Suprapubic skin (tissue), 4 donors: ENCODE measurements at places on chromosomes 7 and 10.

GRCh38 chr10:34313353-34313752 is 501.7 kb downstream of the PARD3 start:
- DNase-seq = no peak
- H3K27ac ChIP-seq = no peak overlapping the region
- H3K36me3 ChIP-seq = no peaks in the 10 kb centered on the region

DNA sequence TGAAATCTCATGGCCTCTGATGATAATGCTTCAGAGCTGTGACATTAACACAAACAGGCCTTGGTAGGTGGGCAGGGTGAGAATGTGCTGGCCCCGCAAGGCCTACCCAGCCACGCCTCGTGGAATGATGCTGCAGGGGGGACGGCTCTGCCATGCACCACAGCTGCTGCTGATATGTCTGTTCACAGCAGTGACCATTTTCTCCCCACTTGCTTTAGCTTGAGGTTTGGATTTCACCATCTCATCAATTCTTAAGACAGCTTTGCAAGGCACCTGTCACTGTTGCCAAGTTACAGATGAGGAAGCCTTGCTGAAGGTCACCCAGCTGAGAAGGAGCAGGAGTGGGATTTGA is 128.3 kb downstream of the PTPN20 start:
- H3K4me1 ChIP-seq = peaks cover 2% of the 10 kb centered on the region
- H3K27ac ChIP-seq = no peak overlapping the region
- H3K36me3 ChIP-seq = no peaks in the 10 kb centered on the region

GRCh38 chr7:81990395-81990794 is 220.5 kb upstream of the HGF start:
- no peaks in the 10 kb centered on the region for H3K4me1 ChIP-seq
- no peak overlapping the region for H3K27ac ChIP-seq
- no peak overlapping the region for H3K4me3 ChIP-seq
- no peak for DNase-seq
- H3K27me3 ChIP-seq = no peaks in the 10 kb centered on the region

DNA sequence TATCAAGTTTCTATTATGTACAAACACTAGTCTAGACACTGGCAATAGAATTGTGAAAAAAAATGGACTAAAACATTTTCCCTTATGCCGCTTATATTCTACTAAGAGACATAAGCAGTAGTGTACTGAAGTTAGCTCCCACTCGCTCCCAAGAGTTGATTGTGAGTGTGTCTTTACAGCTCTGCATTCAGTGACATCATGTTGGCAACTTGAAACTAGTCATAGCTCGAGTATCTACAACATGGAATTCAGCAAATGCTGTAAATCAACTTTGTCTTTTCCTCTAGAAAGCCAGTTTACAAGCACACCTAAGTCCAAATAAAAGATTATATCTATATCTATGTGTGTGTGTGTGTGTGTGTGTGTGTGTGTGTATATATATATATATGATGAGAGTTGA is 58.8 kb upstream of the MAGI2 start:
- no peaks in the 10 kb centered on the region for H3K27me3 ChIP-seq
- no peaks in the 10 kb centered on the region for H3K36me3 ChIP-seq
- DNase-seq = no peak
- H3K4me3 ChIP-seq = no peak overlapping the region
- H3K4me1 ChIP-seq = no peaks in the 10 kb centered on the region

DNA sequence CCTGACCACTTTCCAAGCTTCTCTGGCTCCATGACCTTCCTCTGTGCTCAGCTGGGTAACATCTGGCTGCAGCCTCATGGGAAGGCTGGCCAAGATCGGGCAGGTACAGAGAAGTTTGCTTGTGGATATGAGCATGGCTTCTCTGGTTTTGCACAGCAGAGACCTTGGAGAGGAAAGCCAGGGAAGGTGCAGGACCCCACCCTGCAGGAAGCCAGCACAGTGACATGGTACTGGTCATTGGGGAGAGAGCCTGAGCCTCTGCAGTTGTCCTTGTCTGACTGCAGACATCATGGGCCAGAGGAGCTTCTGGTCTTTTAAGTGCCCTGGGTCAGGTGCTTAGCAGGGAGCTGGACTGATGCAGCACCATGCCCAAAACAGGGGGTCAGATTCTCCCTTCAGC is 70.6 kb upstream of the LEP start:
- peaks cover 24% of the 10 kb centered on the region for H3K4me1 ChIP-seq
- DNase-seq = no peak
- H3K27ac ChIP-seq = no peak overlapping the region
- peaks cover 75% of the 10 kb centered on the region for H3K27me3 ChIP-seq
- no peaks in the 10 kb centered on the region for H3K36me3 ChIP-seq

- no peak overlapping the region for H3K27ac ChIP-seq
- no peaks in the 10 kb centered on the region for H3K36me3 ChIP-seq
- DNase-seq = no peak
- H3K27me3 ChIP-seq = no peaks in the 10 kb centered on the region
- H3K4me1 ChIP-seq = no peaks in the 10 kb centered on the region
Measured at GRCh38 chr7:95229301-95229700, 95.0 kb downstream of the PON1 start.

GRCh38 chr7:101863598-101863997 is 46.2 kb downstream of the CUX1 start:
- H3K4me1 ChIP-seq = peaks cover 15% of the 10 kb centered on the region
- no peak for DNase-seq
- H3K27me3 ChIP-seq = no peaks in the 10 kb centered on the region

DNA sequence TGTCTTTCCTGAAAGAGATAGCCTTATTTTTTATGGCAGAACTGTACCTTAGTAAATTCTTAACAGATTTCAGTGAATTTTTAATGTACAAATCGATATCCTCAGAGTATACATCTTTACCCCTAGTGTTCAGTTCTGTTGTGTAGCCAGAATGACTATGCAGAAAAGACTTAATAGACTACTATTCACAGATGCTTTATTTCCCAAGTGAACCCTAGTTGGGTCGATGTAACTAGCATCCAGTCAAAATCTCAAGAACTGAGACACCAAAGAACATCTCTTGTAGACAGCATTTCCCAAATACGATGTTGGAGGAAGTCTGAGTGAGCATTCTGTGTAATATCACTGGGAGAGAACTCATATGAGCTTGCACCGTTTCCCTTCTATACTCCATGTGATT is 1.5 kb downstream of the AKR1C3 start:
- peaks cover 7% of the 10 kb centered on the region for H3K4me1 ChIP-seq
- peaks cover 21% of the 10 kb centered on the region for H3K36me3 ChIP-seq
- H3K4me3 ChIP-seq = peak overlapping the region; percentile 54
- no peak overlapping the region for H3K27ac ChIP-seq
- no peaks in the 10 kb centered on the region for H3K27me3 ChIP-seq

DNA sequence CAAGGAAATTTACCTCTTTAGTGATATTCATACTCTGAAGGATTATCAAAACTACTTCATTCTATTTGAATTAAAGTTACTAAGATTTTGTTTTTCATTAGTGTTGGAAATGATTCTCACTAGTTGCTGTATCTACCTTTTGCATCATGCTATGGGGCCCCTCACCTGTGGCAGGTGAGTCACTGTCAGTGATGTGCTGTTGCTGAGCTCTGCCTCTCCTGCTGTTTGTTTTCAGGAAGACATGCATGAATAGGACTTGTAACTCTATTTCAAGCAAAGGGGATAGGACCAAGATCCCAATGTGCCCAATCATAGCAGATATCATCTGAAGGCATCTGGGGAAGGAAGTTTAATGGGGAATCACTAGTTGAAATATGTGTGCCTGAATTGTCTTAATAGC is 57.4 kb upstream of the AGR3 start:
- no peak overlapping the region for H3K27ac ChIP-seq
- H3K36me3 ChIP-seq = no peaks in the 10 kb centered on the region
- H3K4me1 ChIP-seq = no peaks in the 10 kb centered on the region
- no peak overlapping the region for H3K4me3 ChIP-seq
- H3K27me3 ChIP-seq = no peaks in the 10 kb centered on the region

- no peaks in the 10 kb centered on the region for H3K27me3 ChIP-seq
- no peak for DNase-seq
- no peak overlapping the region for H3K4me3 ChIP-seq
- H3K36me3 ChIP-seq = no peaks in the 10 kb centered on the region
- H3K27ac ChIP-seq = no peak overlapping the region
Measured at GRCh38 chr7:110522761-110523200, 568.1 kb upstream of the LRRN3 start.

GRCh38 chr7:2953099-2953498 is 90.6 kb downstream of the CARD11 start:
- H3K27ac ChIP-seq = no peak overlapping the region
- H3K4me1 ChIP-seq = peaks cover 10% of the 10 kb centered on the region
- no peaks in the 10 kb centered on the region for H3K36me3 ChIP-seq
- H3K27me3 ChIP-seq = peaks cover 4% of the 10 kb centered on the region
- peak; percentile 15 for DNase-seq

- no peak overlapping the region for H3K4me3 ChIP-seq
- no peaks in the 10 kb centered on the region for H3K36me3 ChIP-seq
- DNase-seq = no peak
- peaks cover 4% of the 10 kb centered on the region for H3K27me3 ChIP-seq
- H3K27ac ChIP-seq = no peak overlapping the region
Measured at GRCh38 chr10:35921866-35922350, 279.8 kb upstream of the FZD8 start.

DNA sequence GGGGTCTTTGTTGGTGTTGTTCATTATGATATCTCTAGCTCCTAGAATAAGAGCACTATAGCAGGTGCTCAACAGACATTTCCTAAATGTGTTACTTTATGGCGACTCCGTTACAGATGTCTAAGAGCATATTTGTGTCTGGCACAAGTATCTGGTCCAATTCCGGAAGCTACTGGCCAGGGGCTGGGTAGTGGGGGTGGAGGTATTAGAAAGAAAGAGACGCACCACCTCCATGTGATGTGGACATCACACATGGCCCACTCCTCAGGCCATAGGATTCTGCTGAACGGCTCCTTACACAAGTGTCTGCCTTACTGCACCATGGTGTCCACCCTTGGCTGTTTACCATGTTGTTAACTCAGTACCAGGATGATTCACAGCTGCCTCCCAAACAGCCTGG is 296.8 kb upstream of the MKI67 start:
- H3K36me3 ChIP-seq = no peaks in the 10 kb centered on the region
- H3K4me3 ChIP-seq = no peak overlapping the region
- no peak overlapping the region for H3K27ac ChIP-seq

- H3K4me1 ChIP-seq = peaks cover 47% of the 10 kb centered on the region
- H3K36me3 ChIP-seq = no peaks in the 10 kb centered on the region
- no peak overlapping the region for H3K27ac ChIP-seq
- H3K27me3 ChIP-seq = no peaks in the 10 kb centered on the region
Measured at GRCh38 chr10:95517536-95518454, 43.4 kb downstream of the SORBS1 start.

DNA sequence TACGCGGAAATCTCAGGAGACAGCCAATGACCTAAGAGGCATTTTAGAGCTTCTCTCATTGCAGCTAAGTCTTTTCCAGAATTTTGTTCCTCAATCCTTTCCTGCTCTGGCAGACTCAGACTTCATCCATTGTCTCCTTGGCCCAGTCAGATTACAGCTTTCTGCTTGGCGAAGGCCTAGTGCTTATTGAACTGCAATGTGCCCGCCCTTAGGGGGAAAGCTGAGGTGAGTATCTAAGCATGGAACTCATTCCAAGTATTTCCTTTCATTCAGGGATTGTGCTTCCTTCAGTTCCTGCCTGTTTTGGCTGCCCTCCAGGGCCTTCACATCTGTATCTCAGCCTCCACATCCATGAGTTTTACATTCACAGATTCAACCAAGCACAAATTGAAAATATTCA is 37.5 kb downstream of the PRLHR start:
- H3K36me3 ChIP-seq = no peaks in the 10 kb centered on the region
- H3K4me3 ChIP-seq = no peak overlapping the region
- no peaks in the 10 kb centered on the region for H3K4me1 ChIP-seq
- H3K27me3 ChIP-seq = no peaks in the 10 kb centered on the region

- H3K36me3 ChIP-seq = no peaks in the 10 kb centered on the region
- no peak for DNase-seq
- no peak overlapping the region for H3K27ac ChIP-seq
Measured at GRCh38 chr7:133401225-133401624, 148.3 kb downstream of the EXOC4 start.
